ENCODE measurements at places on chromosomes 13 and 19.
A peak's percentile ranks its signal among the peaks of the same experiment; 100 is the strongest.

- DNase-seq, result no peak
Observed at GRCh38 chr13:39858794-39859193, 203.3 kb downstream of the COG6 start.

DNA sequence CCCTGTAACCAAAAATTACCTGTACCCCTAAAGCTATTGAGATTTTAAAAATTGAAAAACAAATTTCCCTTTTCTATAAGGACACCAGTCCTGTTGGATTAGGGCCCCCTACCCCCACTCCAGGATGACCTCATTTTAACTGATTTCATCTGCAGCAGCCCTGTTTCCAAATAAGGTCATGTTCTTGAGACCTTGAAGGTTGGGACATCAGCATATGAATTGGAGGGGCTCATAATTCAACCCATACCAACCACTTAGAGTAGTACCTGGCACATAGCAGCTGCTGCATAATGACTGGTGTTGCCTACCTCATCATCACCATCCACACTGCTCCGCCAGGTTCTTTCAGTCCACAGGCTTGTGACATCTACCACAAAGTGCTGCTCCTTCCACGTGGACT is 17.6 kb downstream of the ZNF71 start:
- DNase-seq, result no peak

DNA sequence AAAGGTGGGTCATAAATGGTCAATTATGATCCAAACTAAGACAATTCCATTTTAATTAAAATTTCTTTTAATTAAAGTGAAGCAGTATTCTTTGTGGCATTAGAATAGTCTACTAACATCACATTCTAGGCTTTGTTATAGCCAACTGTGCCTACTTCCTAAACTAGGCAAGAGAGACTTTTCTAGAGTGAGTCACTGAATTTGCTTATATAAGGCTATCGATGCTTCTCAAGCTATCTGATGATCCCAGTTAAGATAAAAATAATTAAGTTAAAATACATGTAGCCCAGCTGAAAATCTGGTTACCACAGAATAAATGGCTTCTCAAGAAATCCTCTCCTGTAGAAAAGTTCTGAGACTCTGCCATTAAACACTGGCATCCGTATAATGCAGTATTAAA is 12.5 kb downstream of the ANKRD10 start:
- no peak for DNase-seq

DNA sequence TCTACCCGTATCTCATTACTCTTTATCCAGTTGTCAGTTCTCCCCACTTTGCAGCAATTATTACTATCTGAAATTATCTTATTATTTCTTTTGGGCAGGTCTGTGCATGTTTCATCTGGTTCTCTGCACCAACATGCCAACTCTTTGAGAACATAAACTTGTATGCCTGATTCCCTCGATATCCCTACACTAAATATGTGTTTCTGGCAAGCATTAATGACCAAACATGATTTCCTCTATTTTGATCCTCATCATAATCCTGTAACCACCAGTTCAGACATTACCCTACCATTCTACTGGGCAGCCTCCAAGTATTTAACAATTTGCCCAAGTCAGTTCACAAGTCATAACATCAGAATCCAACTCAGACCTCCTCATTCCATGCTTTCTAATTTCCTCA is 426.1 kb downstream of the FOXO1 start:
- no peak for DNase-seq

DNA sequence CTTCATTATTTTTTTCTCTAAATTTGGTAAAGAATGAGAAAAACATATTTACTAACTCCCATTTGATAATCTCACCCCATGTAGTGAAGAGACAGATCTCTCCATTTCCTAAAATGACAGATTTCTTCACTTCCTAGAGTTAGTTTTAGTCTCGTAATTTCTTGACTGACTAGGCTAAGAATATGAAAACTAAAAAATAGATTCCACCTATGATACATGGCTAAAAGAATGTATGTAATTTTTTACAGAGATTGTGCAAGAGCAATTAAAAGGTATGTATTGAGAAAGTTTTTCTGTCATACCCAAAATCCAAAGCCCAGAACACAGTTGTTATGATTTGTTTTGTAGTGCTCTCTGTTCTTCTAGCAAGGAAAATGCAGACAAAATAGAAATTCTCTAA is 9.5 kb downstream of the NALCN start:
- peak; percentile 35 for DNase-seq

Measured in GM23248 (cell line).